ENCODE measurements at places on chromosomes 13 and 19.

DNA sequence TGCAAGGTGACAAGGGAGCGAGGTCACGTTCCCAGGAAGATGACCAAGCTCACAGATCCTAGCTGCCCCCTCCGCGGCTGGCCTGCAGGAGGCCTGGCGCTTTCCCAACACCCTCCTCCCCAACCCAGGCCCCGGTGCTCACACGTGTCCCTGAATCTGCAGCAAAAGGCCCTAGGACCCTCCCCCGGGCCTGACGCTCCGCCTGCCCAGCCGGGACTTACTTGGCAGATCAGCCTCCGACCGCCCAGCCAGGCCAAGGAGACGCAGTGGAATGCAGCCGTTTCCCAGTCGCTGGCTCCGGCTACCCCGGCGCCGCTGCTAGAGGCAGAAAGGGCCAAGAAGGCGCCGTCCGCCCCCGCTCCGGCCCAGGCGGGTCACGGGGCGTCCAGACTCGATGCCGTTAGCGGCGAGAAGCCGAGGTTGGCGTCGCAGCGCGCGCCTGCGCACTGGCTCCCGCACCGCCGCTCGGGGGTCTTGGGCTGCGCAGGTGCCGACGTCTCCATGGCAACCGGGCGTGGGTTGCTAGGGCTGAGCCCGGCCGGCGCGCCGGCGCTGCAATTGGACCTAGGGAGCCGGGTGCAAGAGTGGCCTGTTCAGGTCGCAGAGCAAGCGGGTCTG is at the start of gene PNMA8A:
PNMA8A (minus strand) TSS at position 448 of the 618 bp plus-strand sequence. CDS start 528 bp downstream, outside the sequence.
- peaks cover 15% of the 10 kb centered on the region for H3K36me3 ChIP-seq
- DNase-seq = peak; percentile 96
- peak within 1 kb of the TSS; percentile 95 for H3K27ac ChIP-seq
- peaks cover 58% of the 10 kb centered on the region for H3K4me1 ChIP-seq

- no peaks in the 10 kb centered on the region for H3K4me1 ChIP-seq
- H3K36me3 ChIP-seq = peaks cover 81% of the 10 kb centered on the region
- no peak overlapping the region for H3K27ac ChIP-seq
- no peak for DNase-seq
Observed at GRCh38 chr19:11007962-11008532, 47.2 kb downstream of the SMARCA4 start.

- no peak overlapping the region for H3K4me3 ChIP-seq
- peaks cover 13% of the 10 kb centered on the region for H3K4me1 ChIP-seq
- no peaks in the 10 kb centered on the region for H3K27me3 ChIP-seq
- peak; percentile 41 for DNase-seq
- H3K36me3 ChIP-seq = no peaks in the 10 kb centered on the region
Observed at GRCh38 chr19:4870025-4870700, 2.7 kb upstream of the PLIN3 start.

DNA sequence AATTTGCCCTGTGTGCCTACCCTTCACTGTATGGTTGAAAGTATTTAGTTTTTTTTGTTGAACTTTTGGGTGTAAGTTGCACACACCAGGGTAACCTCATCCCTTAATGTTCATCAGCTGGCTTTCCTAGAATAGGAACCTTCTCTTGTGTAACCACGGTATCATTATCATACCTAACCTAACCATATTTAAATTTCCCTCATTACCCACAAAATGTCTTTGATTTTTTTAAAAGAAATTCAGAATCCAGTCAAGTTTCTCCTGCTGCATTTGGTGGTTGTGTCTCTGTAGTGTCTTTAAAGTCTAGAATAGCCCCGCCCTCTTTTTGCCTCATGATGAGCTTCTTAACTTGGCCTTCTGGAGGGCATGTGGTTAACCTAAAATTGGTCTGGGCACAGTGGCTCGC is 80.3 kb downstream of the RYR1 start:
- H3K4me1 ChIP-seq = no peaks in the 10 kb centered on the region
- no peak overlapping the region for H3K4me3 ChIP-seq
- H3K27ac ChIP-seq = no peak overlapping the region
- no peaks in the 10 kb centered on the region for H3K27me3 ChIP-seq
- DNase-seq = no peak

- DNase-seq = peak; percentile 70
- H3K4me3 ChIP-seq = no peak overlapping the region
- no peaks in the 10 kb centered on the region for H3K4me1 ChIP-seq
- H3K36me3 ChIP-seq = no peaks in the 10 kb centered on the region
- H3K27ac ChIP-seq = no peak overlapping the region
Observed at GRCh38 chr19:51473009-51473707, 5.2 kb upstream of the CEACAM18 start.

DNA sequence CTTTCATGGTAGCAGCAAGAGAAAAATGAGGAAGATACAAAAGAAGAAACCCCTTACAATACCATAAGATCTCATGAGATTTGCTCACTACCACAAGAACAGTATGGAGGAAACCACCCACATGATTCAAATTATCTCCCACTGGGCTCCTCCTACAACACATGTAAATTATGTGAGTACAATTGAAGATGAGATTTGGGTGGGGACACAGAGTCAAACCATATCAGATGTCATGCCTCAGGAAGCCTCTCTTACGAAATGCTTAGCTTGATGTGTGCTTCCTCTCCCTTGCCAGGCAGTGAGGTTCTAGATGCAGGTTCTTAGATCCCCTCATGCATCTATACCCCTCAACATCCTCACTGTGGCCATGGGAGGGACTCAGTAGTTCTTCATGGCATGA is 63.2 kb upstream of the RGCC start:
- H3K4me3 ChIP-seq = no peak overlapping the region
- H3K27me3 ChIP-seq = no peaks in the 10 kb centered on the region
- DNase-seq = no peak

- DNase-seq = no peak
- peaks cover 4% of the 10 kb centered on the region for H3K27me3 ChIP-seq
- no peaks in the 10 kb centered on the region for H3K36me3 ChIP-seq
Observed at GRCh38 chr19:31960474-31960873, 384.9 kb upstream of the ZNF507 start.

GRCh38 chr19:4390017-4390566 is 10.3 kb downstream of the SH3GL1 start:
- H3K4me1 ChIP-seq = peaks cover 91% of the 10 kb centered on the region
- no peak overlapping the region for H3K4me3 ChIP-seq
- peak; percentile 84 for DNase-seq
- no peaks in the 10 kb centered on the region for H3K27me3 ChIP-seq
- peak overlapping the region; percentile 87 for H3K27ac ChIP-seq

DNA sequence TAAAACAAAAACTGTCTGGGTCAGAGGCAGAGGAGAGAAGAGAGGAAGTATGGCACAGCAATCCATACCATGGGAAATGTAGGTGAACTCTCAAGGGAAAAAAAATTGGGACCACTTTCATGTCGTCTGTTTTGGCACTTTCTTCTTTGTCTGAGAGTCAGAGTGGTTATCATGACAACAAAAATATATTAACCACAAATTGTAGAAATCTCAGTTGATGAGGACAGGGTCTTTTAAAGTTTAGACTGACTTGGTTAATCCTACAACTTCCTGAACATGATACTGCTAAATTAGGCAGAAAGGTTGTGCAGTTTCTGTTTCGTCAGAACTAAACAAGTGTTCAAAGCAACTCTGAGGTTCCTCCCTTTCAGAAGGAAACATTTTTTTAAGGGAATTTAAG is 15.2 kb downstream of the KLF5 start:
- no peaks in the 10 kb centered on the region for H3K4me1 ChIP-seq
- no peak overlapping the region for H3K4me3 ChIP-seq
- no peaks in the 10 kb centered on the region for H3K36me3 ChIP-seq
- no peak overlapping the region for H3K27ac ChIP-seq

DNA sequence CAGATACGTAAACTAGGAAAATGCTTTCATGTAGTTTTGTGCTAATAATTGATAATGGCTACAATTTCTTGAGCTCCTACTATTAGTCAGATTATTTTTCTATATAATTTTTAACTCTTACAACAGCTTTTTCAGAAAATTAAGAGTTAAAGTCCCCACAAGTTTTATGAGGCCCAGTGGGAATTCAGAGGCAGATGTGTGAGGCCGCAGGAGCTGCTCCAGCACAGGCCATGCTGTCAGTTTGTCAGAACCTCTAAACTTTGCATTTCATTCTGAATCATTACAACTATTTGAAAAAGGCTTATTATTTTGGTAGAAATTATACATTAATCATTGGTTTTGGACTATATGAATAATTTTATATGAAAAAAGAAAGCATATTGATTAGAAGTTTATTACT is 370.8 kb downstream of the MYO16 start:
- no peak overlapping the region for H3K27ac ChIP-seq
- H3K27me3 ChIP-seq = no peaks in the 10 kb centered on the region
- DNase-seq = no peak

GRCh38 chr13:33637978-33638743 is 179.8 kb upstream of the RFC3 start:
- H3K36me3 ChIP-seq = no peaks in the 10 kb centered on the region
- DNase-seq = no peak
- no peak overlapping the region for H3K4me3 ChIP-seq
- peaks cover 17% of the 10 kb centered on the region for H3K4me1 ChIP-seq

DNA sequence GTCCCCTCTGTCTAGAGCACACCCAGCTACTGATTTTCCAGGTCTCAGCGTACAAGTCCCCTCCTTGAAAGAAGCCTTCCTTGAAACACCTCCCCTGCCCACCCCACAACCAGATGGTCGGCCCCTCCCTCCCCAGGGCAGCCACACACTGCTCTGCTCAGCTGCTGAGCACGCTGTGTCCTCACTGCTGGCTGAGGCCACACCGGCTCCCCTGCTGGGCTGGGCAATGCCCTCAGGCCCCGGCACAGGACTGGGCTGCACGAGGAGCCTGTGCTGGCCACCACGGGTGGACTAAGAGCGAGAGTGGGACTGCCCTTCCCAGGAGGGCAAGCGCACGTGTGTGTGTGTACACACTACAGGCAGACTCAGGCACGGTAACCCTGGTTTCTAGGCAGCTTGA is 11.8 kb upstream of the RSPH6A start:
- no peak for DNase-seq
- peaks cover 91% of the 10 kb centered on the region for H3K36me3 ChIP-seq
- no peak overlapping the region for H3K27ac ChIP-seq

GRCh38 chr19:54952591-54953344 is 5.4 kb upstream of the NLRP7 start:
- H3K36me3 ChIP-seq = no peaks in the 10 kb centered on the region
- H3K4me3 ChIP-seq = no peak overlapping the region
- H3K4me1 ChIP-seq = no peaks in the 10 kb centered on the region

- no peaks in the 10 kb centered on the region for H3K27me3 ChIP-seq
- no peaks in the 10 kb centered on the region for H3K4me1 ChIP-seq
- H3K36me3 ChIP-seq = no peaks in the 10 kb centered on the region
- no peak for DNase-seq
- no peak overlapping the region for H3K27ac ChIP-seq
Observed at GRCh38 chr13:66138172-66138811, 1091.8 kb downstream of the PCDH9 start.

- no peaks in the 10 kb centered on the region for H3K27me3 ChIP-seq
- H3K27ac ChIP-seq = no peak overlapping the region
- H3K36me3 ChIP-seq = peaks cover 84% of the 10 kb centered on the region
- H3K4me1 ChIP-seq = peaks cover 11% of the 10 kb centered on the region
- DNase-seq = peak; percentile 83
Observed at GRCh38 chr19:35013041-35013819, 13.1 kb downstream of the GRAMD1A start.

GRCh38 chr13:109642358-109642757 is 144.0 kb downstream of the IRS2 start:
- no peak overlapping the region for H3K27ac ChIP-seq
- peaks cover 5% of the 10 kb centered on the region for H3K4me1 ChIP-seq
- H3K36me3 ChIP-seq = no peaks in the 10 kb centered on the region
- no peaks in the 10 kb centered on the region for H3K27me3 ChIP-seq
- no peak overlapping the region for H3K4me3 ChIP-seq
- DNase-seq = no peak

GRCh38 chr13:97266772-97267417 is 44.8 kb downstream of the MBNL2 start:
- no peaks in the 10 kb centered on the region for H3K27me3 ChIP-seq
- DNase-seq = no peak
- H3K4me1 ChIP-seq = peaks cover 27% of the 10 kb centered on the region
- peak overlapping the region; percentile 7 for H3K27ac ChIP-seq
- no peak overlapping the region for H3K4me3 ChIP-seq
- H3K36me3 ChIP-seq = peaks cover 9% of the 10 kb centered on the region

DNA sequence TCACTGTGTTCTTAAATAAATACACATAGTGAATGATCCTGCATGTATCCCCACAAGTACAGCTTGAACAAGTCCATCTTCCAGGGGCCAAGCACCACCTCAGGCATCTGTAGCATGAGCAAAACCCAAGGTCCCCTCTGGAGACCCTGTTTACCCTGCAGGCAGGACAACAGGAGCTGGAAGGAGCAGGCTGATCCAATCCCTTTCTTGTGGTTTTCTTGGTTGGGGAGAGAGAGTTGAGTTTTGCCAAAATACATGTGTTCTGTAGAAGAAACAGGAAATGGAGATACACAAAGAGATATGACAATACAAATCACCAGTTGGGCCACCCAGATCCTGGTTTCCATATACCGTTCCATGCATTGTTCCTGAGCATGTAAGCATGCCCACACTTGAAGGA is 92.8 kb downstream of the SHISA2 start:
- no peaks in the 10 kb centered on the region for H3K27me3 ChIP-seq
- H3K36me3 ChIP-seq = no peaks in the 10 kb centered on the region
- peaks cover 2% of the 10 kb centered on the region for H3K4me1 ChIP-seq
- no peak for DNase-seq
- no peak overlapping the region for H3K4me3 ChIP-seq

- peak overlapping the region; percentile 78 for H3K4me3 ChIP-seq
- peaks cover 6% of the 10 kb centered on the region for H3K4me1 ChIP-seq
- peaks cover 2% of the 10 kb centered on the region for H3K27me3 ChIP-seq
Observed at GRCh38 chr13:106917024-106917571, 349.2 kb upstream of the ARGLU1 start.

- peak; percentile 16 for DNase-seq
- H3K36me3 ChIP-seq = no peaks in the 10 kb centered on the region
- peaks cover 6% of the 10 kb centered on the region for H3K4me1 ChIP-seq
- H3K27me3 ChIP-seq = peaks cover 49% of the 10 kb centered on the region
Observed at GRCh38 chr13:111407381-111408131, 87.1 kb downstream of the TEX29 start.

DNA sequence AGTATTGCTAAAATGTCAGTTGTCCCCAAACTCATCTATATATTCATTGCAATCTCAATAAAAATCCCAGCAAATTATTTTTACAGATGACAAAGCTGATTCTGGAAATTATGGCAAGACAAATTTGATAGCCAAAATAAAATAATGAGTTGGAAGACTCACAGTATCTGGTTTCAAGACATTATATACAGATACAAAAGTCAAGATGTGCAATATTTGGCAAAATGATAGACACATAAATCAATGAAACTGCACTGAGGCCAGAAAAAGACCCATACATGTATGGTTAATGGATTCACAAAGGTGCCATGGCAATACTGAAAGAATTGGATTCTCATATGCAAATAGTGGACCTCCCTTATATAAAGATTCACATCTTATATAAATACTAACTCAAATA is 24.2 kb downstream of the ZNF45 start:
- no peaks in the 10 kb centered on the region for H3K4me1 ChIP-seq
- peaks cover 28% of the 10 kb centered on the region for H3K36me3 ChIP-seq
- no peak overlapping the region for H3K4me3 ChIP-seq
- DNase-seq = no peak
- no peaks in the 10 kb centered on the region for H3K27me3 ChIP-seq

DNA sequence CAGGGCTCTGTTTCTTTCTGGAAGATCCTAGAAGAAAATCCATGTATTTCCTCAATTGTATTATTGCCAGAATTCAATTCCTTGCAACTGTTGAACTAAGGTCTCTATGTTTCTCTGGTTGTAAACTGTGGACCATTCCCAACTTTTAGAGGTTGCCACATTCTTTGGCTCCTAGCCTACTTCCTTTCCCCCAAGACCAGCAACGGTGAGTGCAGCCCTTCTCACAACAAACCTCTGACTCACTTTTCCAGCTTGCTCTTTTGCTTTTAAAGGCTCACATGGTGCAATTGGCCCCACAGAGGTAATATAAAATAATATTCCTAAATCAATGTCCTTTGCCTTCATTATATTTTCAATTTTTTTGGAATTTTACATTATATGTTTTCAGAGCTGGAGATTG is 371.3 kb downstream of the SLITRK5 start:
- no peak overlapping the region for H3K4me3 ChIP-seq
- no peaks in the 10 kb centered on the region for H3K36me3 ChIP-seq
- no peaks in the 10 kb centered on the region for H3K4me1 ChIP-seq
- no peak overlapping the region for H3K27ac ChIP-seq
- DNase-seq = no peak
